Activated T-helper 1 cell treated with anti-CD3 and anti-CD28 coated beads, Interleukin-12 subunit alpha, Interleukin-12 subunit beta, Interleukin-2, Interleukin-4 antibody, amounts not matched to agents 30 ng/mL and 10 ng/mL and 1 ng/mL, durations not matched to agents 14 hours and 24 hours and 36 hours (primary cell): ENCODE measurements at places on chromosomes 4 and X. TPM values are rescaled to one million over a fixed set of nuclear protein-coding genes. Genes with fewer than 3 reads are reported as not detected.

PLP1 gene
- total RNA-seq = not detected in 2 replicates

GRCh38 chrX:56764153-56764974 lies 35.3 kb downstream of the NBDY start:
- H3K27ac ChIP-seq = peak overlapping the region; percentile 97
- H3K27me3 ChIP-seq = no peaks in the 10 kb centered on the region
- DNase-seq = peak; percentile 60
- peaks cover 50% of the 10 kb centered on the region for H3K4me1 ChIP-seq
- peak overlapping the region; percentile 80 for H3K4me3 ChIP-seq

DNA sequence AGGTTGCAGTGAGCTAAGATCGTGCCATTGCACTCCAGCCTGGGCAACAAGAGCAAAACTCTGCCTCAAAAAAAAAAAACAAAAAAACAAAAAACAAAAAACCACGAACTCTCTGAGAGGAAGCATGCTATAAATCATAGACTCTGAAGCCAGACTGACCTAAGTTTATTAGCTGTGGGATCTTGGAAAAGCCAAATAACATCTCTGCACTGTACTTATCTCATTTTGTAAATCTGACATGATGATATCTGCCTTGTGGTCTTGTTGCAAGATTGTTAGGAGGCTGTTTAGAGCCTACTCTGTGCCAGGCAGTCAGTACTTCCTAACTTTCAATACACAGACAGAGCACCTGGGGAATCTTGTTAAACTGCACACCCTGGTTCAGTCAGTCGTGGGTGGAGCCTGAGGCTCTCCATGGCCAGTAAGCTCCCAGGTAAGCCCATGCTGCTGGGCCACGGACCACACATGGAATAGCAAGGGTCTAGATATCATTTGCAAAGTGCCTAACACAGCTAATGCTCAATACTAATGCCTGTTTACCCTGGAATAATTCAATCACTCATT lies 107.6 kb upstream of the SMIM10 start:
- H3K36me3 ChIP-seq = peaks cover 2% of the 10 kb centered on the region
- no peak for DNase-seq
- H3K27me3 ChIP-seq = peaks cover 2% of the 10 kb centered on the region
- no peak overlapping the region for H3K4me3 ChIP-seq

DNA sequence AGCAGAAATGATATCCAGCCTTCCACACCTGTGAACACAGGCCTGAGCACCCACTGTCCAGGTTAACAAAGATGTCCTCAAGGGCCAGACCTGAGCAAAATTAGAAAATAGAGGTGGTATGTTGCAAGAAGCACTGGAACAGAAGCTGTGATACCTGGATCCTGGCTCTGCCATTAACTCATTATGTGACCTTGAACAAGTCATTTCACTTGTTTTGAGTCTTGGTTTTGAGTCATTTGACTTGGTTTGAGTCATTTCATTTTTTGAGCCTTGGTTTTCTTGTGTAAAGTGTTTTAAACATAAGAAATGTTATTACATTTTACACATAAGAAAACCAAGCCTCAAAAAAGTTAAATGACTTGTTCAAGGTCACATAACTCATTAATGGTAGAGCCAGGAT lies 2.9 kb upstream of the NWD2 start:
- no peak overlapping the region for H3K4me3 ChIP-seq
- no peaks in the 10 kb centered on the region for H3K36me3 ChIP-seq
- no peak overlapping the region for H3K27ac ChIP-seq
- DNase-seq = no peak
- no peaks in the 10 kb centered on the region for H3K4me1 ChIP-seq

DNA sequence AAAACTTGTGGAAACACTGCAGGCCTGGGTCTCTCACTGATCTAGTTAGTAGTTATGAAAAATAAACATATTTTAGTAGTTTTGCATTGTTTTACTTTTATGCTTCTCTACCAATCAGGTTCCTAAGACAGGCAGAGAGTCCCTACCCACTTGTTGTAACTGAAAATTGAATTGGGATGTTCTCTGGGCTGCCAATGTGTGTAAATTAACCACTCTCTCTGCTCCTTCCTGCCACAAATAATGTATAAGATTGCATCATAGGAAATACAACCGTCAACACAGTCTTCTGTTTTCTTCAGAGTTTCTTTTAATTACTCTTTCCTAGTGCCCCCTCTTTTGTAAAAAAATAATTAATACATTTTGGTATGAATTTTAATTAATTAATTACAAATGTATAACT lies 677.3 kb downstream of the FSTL5 start:
- no peaks in the 10 kb centered on the region for H3K36me3 ChIP-seq
- no peak overlapping the region for H3K4me3 ChIP-seq
- H3K27me3 ChIP-seq = no peaks in the 10 kb centered on the region
- no peak overlapping the region for H3K27ac ChIP-seq

GRCh38 chr4:127968586-127968985 lies 3.4 kb downstream of the ABHD18 start:
- no peaks in the 10 kb centered on the region for H3K27me3 ChIP-seq
- H3K36me3 ChIP-seq = peaks cover 13% of the 10 kb centered on the region
- H3K4me3 ChIP-seq = no peak overlapping the region

DNA sequence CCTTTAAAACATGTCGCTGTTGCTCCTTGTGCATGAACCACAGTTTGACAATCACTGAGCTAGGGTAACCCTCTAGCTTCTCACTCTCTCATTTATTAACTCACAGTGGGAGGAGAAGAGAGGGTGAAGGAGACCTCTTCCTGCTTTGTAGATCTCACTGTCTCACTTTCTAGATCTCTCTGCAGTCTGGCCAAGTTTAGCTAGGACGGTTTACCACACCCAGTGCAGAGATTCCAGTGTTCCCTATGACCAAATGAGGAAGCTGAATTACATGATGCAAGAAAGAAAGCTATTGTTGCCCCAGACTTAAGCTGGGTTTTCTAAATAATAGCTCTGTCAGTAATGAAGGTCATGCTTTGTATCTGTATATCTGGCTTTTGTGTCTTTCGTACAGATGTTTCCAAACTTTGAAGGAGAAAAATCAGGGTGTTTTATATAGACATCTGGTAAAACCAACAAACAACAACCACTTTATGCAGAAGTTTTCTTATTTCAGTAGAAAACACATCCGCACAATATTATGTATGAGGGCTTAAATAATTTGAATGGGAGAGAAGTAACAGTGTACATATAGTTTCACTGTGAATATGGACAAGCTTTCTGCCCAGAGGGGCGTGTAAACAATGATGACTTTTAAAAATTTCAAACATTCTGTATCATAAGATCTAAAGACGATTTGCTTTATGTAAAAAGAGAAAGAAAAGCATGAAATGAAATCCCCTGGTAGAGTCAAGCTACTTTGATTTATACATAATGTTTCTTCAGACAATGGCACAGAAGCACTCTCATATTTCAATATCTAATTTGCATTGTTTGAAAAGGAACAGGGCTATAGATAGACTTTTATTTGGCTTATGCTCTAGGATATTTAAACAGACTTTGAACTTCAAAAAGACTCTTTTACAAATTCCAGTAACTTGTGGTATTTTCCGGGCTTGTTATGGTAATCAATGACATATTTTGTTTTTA lies 582.3 kb downstream of the FSTL5 start:
- no peaks in the 10 kb centered on the region for H3K27me3 ChIP-seq
- H3K4me3 ChIP-seq = no peak overlapping the region

DNA sequence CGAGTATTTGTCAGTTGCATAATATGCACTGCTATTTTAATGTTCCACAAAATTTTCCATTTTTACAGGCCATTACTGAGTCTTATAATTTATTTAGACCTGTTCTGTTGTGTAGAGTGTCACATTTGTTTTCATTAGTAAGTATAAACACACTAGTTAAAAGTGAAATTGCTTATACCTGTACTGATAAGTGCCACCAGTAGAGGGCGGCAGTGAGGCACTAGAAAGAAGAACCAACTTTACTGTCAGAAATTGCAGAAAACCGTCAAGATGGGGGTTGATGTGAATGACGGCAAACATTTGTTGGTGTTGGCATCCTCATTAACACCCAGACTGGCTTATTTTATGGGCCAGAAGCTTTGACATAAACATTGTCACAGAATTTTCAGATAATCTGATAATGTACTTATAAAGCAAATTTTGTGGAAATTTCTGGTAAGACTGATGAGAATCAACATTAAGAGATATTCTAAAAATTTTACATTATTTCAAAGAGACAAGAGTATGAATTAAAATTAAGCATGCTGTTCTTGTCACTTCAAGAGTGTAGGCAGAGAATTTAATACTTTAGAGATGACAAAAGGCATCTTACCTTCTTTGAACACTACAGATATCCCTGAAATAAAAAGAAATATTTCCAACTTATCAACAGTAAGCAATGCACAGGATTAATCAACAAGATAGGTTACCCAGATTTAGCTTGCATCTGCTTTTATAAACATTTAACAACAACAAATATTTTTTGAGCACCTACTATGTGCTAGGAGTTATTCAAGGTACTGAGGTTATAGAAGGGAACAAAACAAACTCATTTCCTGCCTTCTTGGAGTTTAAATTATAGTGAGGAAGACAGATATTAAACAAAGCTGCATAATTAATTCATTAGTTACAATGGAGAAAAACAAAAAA lies 24.9 kb downstream of the ALPK1 start:
- no peak overlapping the region for H3K27ac ChIP-seq
- H3K27me3 ChIP-seq = no peaks in the 10 kb centered on the region
- peak; percentile 64 for DNase-seq

DNA sequence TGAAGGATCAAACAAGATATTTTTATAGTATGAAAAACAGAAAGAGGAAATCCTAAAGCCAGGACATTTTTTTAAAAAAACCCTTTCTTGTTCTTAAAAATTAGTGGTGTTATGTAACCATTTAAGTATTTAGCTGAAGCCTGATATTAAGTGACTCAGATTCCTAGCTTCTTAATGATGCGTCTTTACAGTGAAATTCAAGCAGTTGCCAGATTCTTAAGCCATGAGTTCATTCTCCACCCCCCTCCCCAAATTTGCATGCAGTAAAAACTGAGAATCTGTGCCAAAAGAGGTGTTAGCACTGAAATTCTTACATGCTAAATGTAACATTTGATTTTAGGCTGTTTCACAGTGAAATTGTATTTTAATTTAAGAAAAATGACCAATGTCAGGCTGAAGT lies 180.8 kb downstream of the RAPGEF2 start:
- no peaks in the 10 kb centered on the region for H3K4me1 ChIP-seq
- H3K36me3 ChIP-seq = peaks cover 2% of the 10 kb centered on the region
- no peak overlapping the region for H3K4me3 ChIP-seq
- no peaks in the 10 kb centered on the region for H3K27me3 ChIP-seq
- H3K27ac ChIP-seq = no peak overlapping the region

DNA sequence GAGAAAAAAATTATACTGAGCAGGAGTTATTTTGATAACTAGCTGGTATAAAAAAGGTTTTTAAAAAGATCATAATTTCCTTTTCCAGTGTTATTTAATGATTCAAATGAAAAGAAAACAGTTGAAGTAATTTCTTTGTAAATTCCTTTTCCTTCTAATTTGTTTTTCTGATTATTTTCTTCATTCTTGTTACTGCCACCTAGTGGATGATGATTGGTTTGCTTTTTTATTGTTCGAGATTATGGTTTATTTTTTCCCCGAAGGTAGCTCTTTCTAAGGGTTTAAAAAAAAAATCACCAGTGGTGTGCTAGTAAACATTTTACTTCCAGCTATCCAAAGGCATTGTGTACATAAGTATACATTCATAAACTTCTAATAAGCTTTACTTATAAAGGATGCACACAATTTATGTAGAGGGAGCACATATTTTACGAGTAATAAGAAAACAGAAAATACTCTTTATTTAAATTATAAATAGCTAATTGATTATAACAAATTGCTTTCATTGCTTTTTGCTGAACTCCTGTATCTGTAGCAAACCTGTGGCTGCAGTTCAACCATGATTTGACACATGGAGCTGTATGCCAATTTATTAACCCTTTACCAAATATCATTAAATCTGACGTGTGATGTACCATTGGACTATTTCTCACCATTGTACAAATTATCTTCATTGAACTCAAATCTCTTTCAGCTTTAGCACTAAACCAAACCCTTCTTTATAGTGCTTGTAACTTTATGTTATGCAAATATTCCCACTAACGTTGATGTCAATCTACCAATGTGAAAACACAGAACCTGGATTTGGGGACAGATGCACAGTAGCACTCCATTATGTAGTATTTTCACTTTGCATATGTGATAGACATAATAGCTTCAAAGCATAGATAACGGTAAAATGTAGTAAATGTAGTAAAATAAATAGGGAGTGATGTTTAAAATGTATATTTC lies 97.8 kb upstream of the ANK2 start:
- no peaks in the 10 kb centered on the region for H3K4me1 ChIP-seq
- no peaks in the 10 kb centered on the region for H3K36me3 ChIP-seq
- H3K4me3 ChIP-seq = no peak overlapping the region

- no peaks in the 10 kb centered on the region for H3K36me3 ChIP-seq
- no peak for DNase-seq
- H3K4me3 ChIP-seq = no peak overlapping the region
- no peak overlapping the region for H3K27ac ChIP-seq
- H3K4me1 ChIP-seq = no peaks in the 10 kb centered on the region
These were observed 67.1 kb downstream of the DCLK2 start for GRCh38 chr4:150145090-150145945.

DNA sequence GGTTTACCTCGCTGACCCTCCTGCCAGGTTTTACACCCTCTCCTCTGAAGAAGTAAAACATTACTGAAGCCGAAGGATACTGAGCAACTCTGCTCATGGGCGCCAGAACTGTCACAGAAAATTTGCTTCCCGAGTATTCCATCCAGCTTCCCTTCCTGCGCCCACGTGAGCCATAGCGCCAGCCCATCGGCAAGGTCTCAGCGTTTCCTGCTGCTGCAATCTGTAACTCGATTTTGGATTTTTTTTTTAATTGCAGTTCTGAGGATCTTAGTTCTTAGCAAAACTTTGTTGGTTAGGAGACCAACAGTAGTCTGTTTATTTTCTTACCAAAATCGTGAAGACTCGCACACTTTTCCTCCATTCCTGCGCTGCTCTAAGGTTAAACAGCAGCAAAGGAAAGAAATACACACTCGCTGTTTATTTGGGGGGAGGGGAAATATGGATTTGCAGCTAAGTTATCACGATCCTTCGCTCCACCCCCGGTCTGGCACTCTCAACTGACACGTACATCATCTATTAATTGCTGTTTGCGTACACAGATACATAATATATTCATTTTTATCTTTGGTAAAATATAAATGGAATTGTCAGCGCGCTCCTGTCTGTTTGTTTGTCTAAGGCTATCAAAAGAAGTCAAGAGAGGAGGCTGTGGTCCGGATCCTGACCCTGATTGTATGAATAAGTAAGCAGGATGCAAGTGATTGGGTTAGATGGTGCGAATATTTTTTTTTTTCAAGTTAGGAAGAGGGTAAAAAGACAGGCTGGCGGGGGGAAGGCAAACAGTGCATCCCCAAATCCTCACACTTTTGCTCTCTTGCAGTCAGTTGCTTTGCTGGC lies at the start of gene TLL1:
Gene TLL1 (plus strand): TSS at position 777 of the 837 bp plus-strand sequence. CDS start 668 bp downstream, outside the sequence.
- peak within 1 kb of the TSS; percentile 22 for H3K4me3 ChIP-seq
- no peak for DNase-seq
- peaks cover 48% of the 10 kb centered on the region for H3K27me3 ChIP-seq
- no peak within 1 kb of the TSS for H3K27ac ChIP-seq
- no peaks in the 10 kb centered on the region for H3K4me1 ChIP-seq
- no peaks in the 10 kb centered on the region for H3K36me3 ChIP-seq

DNA sequence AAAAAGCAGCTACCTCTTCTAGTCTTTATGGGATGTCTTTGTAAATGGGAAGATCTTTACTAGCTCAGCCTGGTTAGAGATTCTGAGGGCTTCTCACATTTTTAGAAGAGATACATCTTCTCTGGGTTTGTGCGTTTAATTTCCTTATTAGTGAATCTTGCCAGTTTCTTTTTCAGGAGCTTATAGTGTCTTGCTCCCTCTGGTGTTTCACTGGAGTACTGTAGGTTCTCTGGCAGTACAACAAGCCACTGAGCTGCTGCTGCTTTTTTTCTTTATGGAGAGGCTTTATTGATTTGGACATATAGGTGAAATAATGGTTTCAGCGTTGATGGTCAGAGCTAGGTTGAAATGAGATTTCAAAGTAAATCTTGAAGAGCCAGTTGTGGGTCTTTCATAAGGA lies 82.9 kb downstream of the LAS1L start:
- no peaks in the 10 kb centered on the region for H3K36me3 ChIP-seq
- H3K27ac ChIP-seq = no peak overlapping the region
- DNase-seq = peak; percentile 1
- no peak overlapping the region for H3K4me3 ChIP-seq
